NCI-H1048 (cell line): ENCODE measurements at places on chromosomes 1 and 21.

DNA sequence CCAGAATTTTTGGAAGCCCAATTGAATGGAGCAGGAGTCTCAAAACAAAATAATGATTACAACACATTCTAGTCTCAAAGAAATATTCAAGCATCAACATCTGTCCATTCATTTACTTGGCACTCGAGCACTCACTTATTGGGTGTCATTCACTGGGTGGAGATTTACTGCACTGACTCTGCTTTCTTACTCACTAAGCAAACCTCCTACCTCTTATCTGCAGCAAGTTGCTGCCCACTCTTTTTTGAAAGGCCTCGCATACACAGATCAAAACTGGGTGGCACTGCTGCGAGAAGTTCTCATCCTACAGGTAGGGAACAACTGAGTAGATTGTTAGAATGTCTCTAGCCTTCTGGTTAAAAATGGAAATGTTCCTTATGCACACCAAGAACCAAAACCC is 18.0 kb downstream of the RHBDL2 start:
- no peak for DNase-seq

DNA sequence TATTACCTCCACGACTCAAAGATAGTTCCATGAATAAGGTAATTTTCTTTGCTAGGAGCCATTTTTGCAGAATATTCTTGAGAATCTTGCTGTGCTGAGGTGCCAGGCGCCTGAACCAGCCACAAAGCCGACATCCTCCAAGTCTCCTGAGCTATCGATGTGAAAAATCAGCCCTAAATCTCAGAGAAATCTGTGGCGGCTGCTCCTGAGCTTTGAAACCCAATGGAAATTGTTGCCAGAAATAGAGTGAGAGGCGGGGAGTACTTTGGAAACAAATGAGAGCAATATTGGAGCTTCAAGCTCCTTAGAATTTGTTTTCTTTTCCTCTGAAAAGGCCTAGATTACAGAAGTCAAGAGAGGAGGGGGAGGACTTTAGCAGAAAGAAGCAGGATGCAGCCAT is 6.3 kb downstream of the CAMK1G start:
- no peak for DNase-seq

GRCh38 chr1:162385280-162385623 is 3.7 kb downstream of the C1orf226 start:
- DNase-seq: no peak

- no peak for DNase-seq
Observed at GRCh38 chr21:26637201-26637745, 64.2 kb upstream of the CYYR1 start.

DNA sequence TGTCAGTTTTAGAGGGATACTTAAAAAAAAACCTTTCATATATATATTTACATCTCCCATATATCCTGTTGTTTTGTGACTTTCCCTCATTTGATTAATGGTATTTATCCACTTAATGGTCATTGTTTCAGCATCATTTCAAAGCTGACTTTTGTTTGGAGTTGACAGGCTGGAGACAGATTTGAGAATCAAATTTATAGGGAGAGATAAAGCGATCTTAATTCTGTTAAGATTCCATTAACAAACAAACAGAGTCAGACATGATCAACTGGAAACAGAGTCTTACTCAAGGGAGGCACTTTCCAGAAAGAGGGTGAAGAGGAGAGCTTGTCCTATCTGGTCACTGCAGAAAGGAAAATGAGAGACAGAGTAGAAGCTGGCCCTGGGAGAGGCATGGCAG is 283.4 kb downstream of the TTLL7 start:
- no peak for DNase-seq

DNA sequence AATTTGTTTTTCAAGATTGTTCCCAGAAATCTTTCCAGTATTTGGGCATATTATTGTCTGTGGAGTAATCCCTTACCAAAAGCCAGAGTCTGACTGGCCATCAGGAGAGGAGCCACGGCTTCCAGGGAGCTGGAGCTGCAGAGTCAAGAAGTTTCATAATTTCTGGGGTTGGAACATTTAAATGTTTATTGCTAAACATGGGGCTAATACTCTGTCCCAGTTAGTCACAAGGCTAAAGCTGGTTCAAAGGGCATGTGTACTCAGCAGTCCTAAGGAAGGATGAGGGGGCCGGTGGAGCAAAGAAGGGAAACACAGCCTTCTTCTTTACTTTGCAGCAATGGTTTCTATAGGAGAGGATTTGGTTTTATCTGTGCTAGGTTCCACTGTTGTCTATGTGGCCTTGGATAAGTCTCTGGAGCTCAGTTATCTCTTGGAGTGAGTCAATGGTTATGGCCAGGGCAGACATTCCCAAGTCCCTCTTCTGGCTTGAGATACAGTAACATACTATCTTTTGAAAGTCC is 9.5 kb downstream of the DENND2D start:
- DNase-seq: no peak

GRCh38 chr1:215132156-215132555 is 49.6 kb downstream of the KCNK2 start:
- DNase-seq: no peak

GRCh38 chr1:172867216-172867818 is 183.4 kb downstream of the TNFSF18 start:
- no peak for DNase-seq

GRCh38 chr1:115041654-115042053 is 12.0 kb downstream of the TSHB start:
- no peak for DNase-seq

- no peak for DNase-seq
Observed at GRCh38 chr21:34215501-34215900, 142.1 kb downstream of the MRPS6 start.

GRCh38 chr1:179003512-179004066 is 22.1 kb upstream of the FAM20B start:
- no peak for DNase-seq

DNA sequence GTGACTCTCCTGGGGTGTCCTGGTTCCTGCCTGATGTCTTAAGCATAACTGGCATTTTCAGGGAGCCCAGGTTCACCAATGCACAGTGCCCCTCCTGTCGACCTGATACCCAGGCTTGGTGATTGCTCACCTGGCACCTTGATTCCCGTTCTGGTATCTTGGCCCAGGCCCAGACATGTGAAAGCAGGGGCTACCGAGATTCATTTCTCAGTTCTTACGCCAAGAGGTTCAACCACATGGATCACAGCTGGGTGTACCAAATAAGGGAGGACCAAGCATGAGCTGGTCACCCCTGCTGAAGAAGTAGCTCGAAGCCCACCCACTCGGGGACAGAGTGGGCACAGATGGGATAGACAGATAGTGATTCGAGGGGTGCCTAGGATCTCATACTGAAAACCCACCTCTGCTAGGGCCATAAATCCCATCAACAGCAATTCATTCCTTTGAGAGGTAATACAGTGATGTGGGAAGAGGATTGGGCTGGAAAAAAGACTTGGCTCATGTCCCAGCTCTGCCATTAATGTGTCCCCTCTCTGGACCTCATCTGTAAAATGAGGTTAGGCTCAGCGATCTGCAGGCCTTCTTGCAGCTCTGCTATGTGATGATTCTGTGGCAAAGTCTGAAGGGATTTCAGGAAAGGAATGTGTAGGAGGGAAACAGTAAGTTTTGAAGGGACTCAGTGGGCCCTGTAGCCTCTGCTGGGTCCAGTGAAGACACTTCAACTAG is 2.7 kb downstream of the EPHX1 start:
- DNase-seq: no peak

- DNase-seq: no peak
Observed at GRCh38 chr1:2480986-2481364, 4.9 kb downstream of the PLCH2 start.

GRCh38 chr1:8382051-8382505 is 64.2 kb downstream of the SLC45A1 start:
- DNase-seq: no peak

- no peak for DNase-seq
Observed at GRCh38 chr1:162357681-162358266, 18.9 kb downstream of the SPATA46 start.

DNA sequence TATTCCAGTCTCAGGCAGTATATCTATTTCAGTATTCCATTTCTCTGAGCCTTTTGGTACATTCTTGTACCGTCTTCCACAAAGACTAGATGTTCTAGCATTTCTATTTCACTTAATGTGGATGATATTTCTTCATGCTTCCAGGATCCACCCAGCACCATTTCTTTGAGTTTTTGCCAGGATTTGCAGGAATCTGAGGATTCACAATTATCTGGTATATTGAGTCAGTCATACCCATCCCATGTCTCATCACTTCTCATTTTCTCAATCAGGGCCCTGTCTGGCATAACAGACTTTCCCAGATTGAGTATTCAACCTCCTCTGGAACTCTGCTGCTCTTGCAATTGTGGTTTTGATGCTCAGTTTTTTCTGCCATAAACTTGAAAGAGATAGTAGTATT is 20.9 kb upstream of the COL11A1 start:
- no peak for DNase-seq

DNA sequence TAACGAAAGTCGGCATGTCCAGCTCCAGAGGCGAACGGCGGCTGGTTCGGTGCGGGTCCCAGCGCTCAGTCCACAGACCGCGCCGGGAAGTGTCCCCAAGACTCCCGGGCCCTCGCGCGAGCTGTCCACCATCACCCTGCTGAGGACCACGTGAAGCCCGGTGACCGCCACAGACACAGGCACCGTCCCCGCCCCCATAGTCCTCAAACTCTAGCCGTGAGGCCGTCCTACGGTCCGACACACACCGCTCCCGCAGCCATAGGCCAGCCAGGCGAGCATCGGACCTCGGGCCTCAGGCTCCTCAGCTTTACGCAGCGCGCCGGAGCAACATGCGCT is 535 bp downstream of the SETD4 start:
- DNase-seq: no peak

GRCh38 chr1:214429951-214430770 is 121.2 kb downstream of the PTPN14 start:
- no peak for DNase-seq

DNA sequence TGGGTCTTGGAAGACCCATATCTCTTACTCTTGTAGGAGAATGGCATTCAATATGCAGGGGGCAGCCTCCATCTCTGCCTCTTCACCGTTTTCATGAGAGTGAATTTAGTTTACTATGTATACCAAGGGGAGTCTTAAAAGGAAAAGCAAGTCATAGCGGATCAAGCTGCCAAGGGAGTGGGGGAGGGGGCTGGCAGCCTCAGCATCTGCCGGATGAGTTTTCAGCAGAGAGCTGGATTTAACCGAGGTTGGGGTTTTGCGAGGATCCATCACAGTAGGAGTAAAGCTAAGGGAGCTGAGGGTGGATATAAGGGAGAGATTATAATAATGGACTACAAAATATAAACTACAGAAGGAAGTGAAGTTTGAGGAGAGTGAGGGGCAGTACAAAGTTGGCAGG is 9.9 kb downstream of the CD160 start:
- no peak for DNase-seq
